ENCODE measurements at places on chromosomes 1 and 21. TPM values are rescaled to one million over a fixed set of nuclear protein-coding genes. Genes with fewer than 3 reads are reported as not detected.

SLC2A1 gene
- total RNA-seq, result 121 TPM

GSTM3 gene
- total RNA-seq, result 41.1 TPM

GRCh38 chr1:77438236-77438913 is 156.6 kb downstream of the AK5 start:
- no peak for DNase-seq

PTGER3 gene
- 0.18 TPM for total RNA-seq

MAP3K21 gene
- 4.2 TPM for total RNA-seq

GRCh38 chr1:12123172-12123571 is 43.6 kb upstream of the TNFRSF1B start:
- no peak for DNase-seq
